ENCODE measurements at places on chromosomes 1 and 21.

GRCh38 chr1:186536273-186536890, 75.5 kb upstream of the PDC start:
- DNase-seq = no peak

GRCh38 chr21:40436261-40436660, 410.7 kb downstream of the DSCAM start:
- DNase-seq = no peak

DNA sequence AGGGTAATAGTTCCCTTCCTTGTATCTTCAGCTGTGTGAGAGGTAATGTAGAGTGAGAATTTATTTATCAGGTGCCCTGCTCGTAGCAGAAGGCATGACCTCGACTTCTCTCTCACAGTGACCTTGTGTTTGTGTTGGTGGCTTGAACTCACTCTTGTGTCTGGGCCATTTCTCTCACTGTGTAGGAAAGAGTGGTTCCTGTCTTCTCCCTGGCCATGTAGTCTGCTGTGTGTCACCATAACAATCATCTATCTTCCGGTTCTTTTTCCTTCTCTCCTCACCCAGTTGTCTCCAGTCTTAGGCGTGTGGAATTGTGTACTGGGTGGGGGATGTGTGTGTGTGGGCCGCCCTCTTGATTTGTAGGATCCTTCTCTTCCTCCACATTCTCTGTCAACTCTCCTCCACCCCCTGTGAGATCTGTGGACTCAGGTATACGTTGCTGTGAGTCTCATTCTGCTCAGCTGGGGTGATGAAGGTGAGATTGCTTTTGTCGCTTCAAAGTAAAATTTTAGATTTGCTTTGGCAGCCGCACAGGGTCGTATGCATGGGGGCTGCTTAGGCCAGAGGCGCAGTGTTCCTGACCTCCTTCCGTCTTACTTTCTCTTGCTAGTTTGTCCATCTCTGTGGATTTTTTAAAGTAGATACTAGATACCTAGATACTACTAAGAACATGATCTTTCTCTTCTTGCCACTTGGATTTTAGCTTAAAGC, 31.6 kb downstream of the MAPKAPK2 start:
- no peak for DNase-seq

DNA sequence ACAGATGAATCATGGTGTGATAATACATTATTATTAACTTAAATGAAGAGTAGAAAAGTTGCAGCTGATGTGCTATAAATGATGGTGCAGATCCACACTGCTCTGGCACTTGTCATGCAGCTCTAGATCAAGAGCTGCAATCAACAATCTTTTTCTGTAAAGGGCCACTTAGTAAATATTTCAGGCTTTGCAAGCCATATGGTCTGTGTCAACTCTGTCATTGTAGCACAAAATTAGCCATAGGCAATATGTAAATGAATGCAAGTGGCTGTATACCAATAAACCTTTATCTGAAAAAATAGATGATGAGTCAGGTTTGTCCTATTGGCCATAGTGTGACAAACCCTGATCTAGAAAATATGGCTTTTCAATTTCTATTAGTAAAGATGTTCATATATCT, 66.6 kb downstream of the RGS18 start:
- DNase-seq = no peak

- no peak for DNase-seq
These were observed 67.5 kb upstream of the VAMP3 start for GRCh38 chr1:7703321-7704213.

All from thoracic aorta (tissue), 2 donors.